Stimulated activated CD8-positive, alpha-beta memory T cell treated with anti-CD3 and anti-CD28 coated beads, Interleukin-15, amount 100 ng/mL, for 4 hours (primary cell): ENCODE measurements at places on chromosomes 6 and 20.

DNA sequence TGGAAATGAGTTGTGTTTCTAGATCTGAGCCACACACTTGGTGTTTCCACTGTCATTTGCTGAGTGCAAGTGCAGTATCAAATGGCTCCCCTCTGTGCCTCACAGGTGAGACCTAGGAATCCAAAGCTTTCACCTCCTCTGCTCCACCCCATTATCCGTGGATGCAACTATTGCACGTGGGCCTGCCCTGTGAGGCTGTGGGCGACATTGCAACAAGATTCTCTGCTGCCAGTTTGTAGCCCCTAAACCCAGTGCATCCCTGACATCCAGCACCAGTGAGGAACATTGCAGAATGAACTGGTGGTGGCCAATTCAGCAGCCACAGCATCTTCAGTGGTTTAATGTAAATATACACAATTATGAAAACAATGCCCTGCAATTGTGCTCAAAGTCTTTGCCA is 115.0 kb upstream of the FOXA2 start:
- DNase-seq: no peak

GRCh38 chr20:1734269-1734858 is 76.8 kb upstream of the SIRPG start:
- DNase-seq: peak; percentile 17

DNA sequence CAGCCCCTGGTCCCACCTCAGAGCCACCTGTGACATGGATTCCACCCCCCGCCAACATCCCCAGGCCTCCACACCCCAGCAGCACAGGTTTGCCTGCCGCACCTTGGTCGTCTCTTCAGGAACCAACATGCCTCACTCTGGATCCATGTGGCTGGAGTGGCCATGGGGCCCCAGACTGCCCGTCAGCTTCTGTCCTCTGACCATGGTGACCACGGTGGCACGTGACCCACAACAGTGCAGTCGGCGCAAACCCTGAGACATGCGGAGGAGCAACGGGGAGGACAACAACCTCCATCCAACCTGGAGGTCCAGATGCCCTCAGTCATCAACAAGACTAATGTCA is 85.6 kb downstream of the ANKRD60 start:
- DNase-seq: no peak

DNA sequence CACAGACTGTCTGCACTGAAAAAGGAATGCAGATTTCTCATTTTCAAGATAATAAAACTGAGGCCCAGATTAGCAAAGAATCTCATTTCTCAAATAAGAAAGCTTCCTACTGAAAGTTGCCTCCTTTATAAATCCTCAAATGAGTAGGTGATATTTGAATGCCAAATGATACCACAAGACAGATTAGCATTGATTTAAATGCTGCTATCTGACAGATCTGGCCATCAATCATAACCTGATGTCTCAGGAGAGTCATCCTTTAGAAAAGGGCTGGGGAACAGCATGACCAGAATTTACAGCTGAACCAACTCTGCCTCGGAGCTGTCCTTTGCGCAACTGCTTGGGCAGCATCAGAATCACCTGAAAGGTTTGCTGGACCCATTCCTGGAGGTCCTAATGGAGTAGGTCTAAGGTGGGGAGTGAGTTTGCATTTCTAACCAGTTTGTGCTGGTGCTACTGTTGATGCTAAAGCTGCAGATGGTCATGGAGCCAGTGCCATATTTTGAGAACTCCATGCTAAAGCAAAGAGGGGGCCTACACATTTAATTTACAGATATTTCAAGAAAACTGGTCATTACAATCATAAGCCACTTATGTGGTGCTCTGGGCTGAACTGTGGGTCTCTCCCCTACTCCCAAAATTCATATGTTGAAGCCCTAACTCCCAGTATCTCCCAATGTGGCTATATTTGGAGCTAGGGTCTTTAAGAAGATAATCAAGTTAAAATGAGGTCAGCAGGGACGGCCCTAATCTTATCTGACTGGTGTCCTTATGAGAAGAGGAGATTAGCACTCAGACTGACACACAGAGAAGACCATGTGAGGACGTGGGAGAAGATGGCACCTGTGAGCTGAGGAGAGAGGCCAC is 295.5 kb upstream of the JARID2 start:
- no peak for DNase-seq

GRCh38 chr6:39357998-39358686 is 35.6 kb upstream of the KCNK16 start:
- no peak for DNase-seq

DNA sequence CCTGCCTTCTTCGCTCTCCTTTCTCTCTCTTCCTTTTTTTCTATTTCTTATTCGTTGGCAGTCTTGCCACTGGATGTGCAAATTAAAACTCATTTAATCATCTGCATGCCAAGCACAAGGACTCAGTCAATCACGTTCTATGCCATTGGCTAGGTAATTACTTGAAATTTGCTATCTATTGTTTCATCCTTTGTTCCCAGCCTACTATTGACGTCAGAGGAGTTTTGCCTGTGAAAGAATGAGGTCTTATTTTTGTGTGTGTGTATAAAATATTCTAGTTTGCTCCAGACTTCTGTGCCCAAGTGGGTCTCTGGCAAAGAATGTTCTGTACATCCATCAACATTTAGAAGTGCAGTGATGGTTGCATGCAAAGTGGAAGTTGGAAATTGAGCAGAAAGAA is 132.3 kb upstream of the DOK5 start:
- no peak for DNase-seq

GRCh38 chr6:148200781-148201180 is 141.9 kb upstream of the SASH1 start:
- no peak for DNase-seq

- DNase-seq: no peak
Measured at GRCh38 chr6:163438298-163438939, 23.9 kb downstream of the QKI start.

- no peak for DNase-seq
Measured at GRCh38 chr20:59811681-59812171, 121.7 kb downstream of the SYCP2 start.

DNA sequence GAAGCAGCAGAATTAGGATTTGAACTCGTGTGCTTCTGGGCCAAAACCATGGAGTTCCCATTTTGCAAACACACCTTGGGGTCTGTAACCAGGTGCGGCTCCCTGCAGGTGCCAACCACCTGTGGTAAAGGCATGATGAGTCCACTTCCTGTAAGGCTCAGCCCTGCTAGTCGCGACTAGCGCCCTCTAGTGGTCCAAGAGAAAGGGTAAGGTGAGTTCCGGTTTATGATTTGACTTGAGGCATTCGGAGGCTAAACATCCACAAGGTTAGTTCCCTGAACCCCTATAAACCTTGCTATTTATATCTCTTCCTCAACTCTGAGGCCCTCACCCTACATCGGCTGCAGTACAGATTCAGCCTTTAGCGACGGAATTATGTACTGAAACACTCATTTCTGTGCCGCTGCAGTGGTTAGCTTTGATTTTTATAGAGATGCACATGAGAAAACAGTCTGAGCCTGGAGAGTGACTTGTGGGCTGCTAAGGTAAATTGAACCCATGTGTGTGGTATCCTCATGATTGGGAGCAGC is 173.4 kb downstream of the PLCB1 start:
- peak; percentile 11 for DNase-seq

GRCh38 chr6:136435101-136435500 is 115.1 kb downstream of the MAP7 start:
- DNase-seq: no peak

GRCh38 chr6:23524548-23524947 is 601.5 kb upstream of the NRSN1 start:
- DNase-seq: no peak

- DNase-seq: no peak
Measured at GRCh38 chr20:11716239-11716944, 201.3 kb upstream of the BTBD3 start.

GRCh38 chr20:51385646-51386530 is 156.6 kb downstream of the NFATC2 start:
- no peak for DNase-seq

GRCh38 chr20:37315452-37316110 is 26.1 kb downstream of the MANBAL start:
- DNase-seq: no peak

DNA sequence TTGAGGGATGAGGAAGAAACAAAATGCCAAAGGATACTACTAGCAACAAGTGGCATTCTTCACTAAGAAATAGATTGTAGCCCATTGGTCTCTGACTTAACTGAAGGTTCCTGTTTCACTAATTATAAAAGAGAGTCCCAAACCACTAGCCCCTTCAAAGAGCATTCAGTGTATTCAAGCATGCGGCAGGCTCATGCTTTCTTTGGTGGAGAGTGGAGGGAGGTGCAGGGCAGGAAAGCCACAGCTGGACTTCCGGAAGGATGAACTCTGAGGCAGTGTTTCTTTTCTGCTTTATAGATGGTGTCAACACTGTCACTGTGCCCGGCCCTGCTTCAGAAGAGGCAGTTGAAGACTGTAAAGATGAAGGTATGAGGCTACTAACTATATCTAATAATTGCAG is 636.1 kb downstream of the KIF16B start:
- DNase-seq: no peak

- DNase-seq: no peak
Measured at GRCh38 chr6:33201935-33202334, 1.3 kb downstream of the SLC39A7 start.

GRCh38 chr6:35015996-35016395 is 125.1 kb downstream of the TCP11 start:
- no peak for DNase-seq

GRCh38 chr6:157637941-157638662 is 184.9 kb upstream of the SNX9 start:
- no peak for DNase-seq

GRCh38 chr6:126824226-126824625 is 294.2 kb upstream of the RSPO3 start:
- no peak for DNase-seq

- DNase-seq: no peak
Measured at GRCh38 chr20:16803965-16804792, 56.0 kb downstream of the OTOR start.

DNA sequence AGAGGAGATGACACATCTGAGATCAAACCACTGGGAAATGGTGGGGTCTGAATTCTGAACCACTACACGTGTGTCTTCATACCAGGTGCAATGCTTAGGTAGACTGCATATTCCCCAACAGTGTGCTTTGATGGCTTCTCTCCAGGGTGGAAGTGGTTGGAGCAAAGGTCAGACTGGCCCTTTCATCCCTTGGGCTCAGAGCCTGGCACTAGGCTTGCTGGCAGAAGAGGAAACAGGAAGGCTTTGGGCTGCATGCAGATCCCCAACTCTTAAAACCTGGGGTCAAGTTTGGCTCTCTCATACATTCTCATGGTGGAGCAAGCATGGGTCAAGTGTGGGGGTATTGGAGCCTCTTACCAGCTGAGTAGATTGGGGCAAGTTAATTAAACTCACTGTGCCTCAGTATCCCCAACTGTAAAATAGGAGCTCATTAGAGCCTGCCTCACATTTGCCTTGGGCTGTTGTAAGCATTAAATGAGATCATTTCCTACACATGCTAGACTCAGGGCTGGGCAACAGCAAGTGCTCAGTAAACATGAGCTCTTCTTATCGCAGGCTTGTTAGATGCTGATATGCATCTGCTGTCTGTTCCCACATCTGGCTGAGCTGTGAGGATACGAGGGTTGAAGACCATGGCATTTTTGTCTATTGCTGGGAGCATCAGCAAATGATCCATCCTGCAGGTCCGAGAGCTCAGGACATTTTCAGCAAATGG is 51.6 kb upstream of the FAM83D start:
- DNase-seq: no peak

- DNase-seq: no peak
Measured at GRCh38 chr20:2330090-2330695, 34.4 kb downstream of the TGM3 start.
